Naive thymus-derived CD8-positive, alpha-beta T cell (primary cell): ENCODE measurements at places on chromosomes 5 and 9. TPM values are rescaled to one million over a fixed set of nuclear protein-coding genes. Genes with fewer than 3 reads are reported as not detected.

The PCDHB2 gene
- total RNA-seq: not detected

The MEGF10 gene
- total RNA-seq: 0.22 TPM

The CAVIN4 gene
- not detected for total RNA-seq

The UAP1L1 gene
- 28.7 TPM for total RNA-seq

The TMEM215 gene
- not detected for total RNA-seq

The STING1 gene
- 68.1 TPM for total RNA-seq

The SOWAHA gene
- not detected for total RNA-seq

The TTLL11 gene
- total RNA-seq: 3.8 TPM

The INSL4 gene
- total RNA-seq: not detected

DNA sequence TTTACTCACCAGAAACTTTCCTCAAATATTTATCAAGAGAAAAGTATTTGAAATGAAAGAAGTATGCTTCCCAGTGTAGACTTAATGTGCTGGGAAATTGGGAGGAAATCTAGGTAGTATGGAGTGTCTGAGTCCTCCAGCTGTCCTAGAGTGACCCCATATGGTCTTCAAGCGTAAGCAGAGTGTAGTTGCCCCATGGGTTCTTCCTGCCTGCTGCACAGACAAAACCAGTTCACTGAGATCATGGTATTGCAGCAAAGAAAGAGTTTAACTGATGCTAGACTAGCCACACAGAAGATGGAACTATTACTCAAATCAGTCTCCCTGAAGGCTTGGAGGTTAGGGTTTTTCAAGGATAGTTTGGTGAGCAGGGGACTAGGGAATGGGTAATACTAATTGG is 114.9 kb upstream of the PRLR start:
- no peak for DNase-seq

DNA sequence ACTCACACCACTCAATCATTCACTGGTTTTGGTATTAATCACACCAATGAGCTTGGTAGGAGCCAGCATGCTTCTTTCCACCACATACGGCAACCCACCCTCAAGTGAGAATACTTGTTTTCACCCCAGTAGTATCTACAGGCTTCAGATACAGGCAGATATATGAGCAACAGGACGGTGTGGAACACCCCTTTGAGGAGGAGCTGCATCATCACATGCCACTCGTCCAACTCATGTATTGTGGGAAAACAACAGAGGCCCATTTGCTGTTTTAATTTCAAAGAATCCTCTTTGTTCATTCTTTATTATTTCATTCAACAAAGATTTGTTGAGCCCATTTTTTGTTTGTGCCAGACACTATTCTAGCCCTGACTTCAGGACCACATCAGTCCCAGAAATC is 46.0 kb downstream of the RORB start:
- no peak for DNase-seq

- DNase-seq: no peak
These were observed 433.4 kb upstream of the TNC start for GRCh38 chr9:115551396-115551795.

- no peak for DNase-seq
These were observed 6.1 kb downstream of the GAS1 start for GRCh38 chr9:86941197-86941596.

DNA sequence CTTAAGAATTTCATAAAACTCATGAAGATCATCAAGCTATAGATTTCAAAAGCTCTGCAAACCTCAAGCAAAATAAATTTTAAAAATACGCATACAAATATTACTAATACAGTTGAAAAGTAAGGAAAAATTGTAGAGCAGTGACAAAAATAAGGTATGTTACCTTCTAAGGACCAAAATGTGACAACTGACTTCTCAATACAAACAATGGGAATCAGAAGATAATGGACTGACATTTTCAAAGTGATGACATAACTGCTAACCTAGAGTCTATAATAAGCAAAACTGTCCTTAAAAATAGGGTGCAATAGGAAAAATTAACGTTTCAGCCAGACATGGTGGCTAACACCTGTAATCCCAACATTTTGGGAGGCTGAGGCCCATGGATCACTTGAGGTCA is 27.1 kb downstream of the RMI1 start:
- no peak for DNase-seq

DNA sequence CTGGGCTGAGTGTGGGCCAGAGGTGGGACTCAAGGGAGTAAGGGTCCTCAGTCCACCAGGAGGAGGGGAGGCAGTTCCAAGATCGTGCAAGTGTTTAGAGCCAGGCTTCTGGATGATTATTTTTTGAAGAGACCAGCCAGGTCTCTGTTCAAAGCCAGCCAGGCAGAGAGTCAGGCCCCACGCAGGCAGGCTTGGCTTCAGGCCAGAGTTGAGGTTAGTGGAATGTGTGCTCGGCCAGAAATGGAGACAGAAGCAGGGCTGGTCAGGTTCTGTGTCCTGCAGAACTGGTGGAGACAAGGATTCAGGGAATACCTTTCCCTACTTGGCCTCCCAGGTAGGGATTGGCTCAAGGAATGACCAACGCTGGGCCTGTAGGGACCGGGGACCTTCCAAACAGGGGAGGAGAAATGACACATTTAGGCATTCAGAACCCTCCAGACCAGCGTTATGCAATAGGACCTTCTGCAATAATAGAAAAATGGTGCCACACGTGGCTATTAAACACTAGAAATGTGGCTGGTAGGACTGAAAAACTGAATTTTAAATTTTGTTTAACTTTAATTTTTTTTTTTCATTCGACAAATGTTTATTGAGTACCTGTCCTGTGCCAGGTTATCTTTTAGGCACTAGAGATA is 106.2 kb downstream of the CMYA5 start:
- no peak for DNase-seq

- no peak for DNase-seq
These were observed 31.7 kb upstream of the PPP2R2B start for GRCh38 chr5:146910239-146910638.

- no peak for DNase-seq
These were observed 125.8 kb downstream of the MYO10 start for GRCh38 chr5:16810208-16810854.

DNA sequence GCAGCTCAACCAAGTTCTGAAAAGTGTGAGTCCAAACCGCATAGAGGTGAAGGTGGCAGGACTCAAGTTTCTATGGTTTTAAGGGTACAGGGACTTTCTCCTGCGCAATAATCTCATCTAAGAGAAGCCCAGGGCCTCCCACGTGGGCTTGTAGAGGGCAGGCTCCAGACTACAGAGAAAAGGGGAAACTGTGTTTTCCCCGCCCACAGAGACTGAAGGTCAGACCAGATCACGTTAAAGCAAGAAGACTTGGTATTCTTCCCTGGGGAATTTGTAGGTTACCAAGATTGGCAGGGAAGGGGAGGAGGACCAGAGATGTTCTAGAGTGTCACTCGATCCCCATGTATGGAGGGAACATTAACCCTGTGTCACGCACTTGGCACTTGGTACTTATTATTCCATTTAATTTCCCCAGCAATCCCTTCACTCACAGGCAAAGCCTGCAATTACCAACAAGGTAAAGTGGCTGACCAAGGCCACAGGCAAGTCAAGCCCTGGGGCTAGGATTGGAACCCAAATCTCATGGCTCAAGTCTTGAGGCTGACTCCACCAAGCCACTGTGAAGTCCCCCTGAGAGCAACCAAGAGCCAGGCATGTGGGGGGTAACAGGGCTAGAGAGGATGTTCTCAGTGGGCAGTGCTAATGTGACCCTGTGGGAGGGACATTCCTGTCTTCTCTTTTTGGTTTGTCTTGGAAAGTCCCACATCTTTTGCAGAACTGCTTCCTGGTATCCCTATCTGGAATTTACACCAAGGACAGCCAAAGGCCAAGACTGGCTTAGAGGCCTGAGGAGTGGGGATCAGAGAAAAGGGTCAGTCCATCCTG is 18.3 kb upstream of the NEK6 start:
- DNase-seq: no peak

DNA sequence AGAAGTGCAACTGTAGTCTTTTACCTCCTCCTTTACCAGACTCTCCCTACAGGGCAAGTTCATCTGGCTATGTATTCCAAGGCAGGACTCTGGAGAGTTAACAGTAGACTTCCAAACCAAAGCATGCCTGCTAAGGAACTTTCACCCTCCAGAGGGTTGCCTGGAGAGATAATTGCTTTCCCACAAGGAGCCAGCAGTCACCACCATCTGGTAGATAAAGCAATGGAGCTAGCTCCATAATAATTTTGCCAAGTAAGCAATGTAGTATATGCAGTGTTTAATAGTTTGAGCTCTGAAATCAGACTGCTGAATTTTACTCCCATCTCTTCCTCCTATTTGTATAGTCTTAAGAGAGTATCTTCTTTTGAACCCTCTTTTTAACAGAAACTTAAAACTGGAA is 566.8 kb upstream of the PTGER4 start:
- no peak for DNase-seq

DNA sequence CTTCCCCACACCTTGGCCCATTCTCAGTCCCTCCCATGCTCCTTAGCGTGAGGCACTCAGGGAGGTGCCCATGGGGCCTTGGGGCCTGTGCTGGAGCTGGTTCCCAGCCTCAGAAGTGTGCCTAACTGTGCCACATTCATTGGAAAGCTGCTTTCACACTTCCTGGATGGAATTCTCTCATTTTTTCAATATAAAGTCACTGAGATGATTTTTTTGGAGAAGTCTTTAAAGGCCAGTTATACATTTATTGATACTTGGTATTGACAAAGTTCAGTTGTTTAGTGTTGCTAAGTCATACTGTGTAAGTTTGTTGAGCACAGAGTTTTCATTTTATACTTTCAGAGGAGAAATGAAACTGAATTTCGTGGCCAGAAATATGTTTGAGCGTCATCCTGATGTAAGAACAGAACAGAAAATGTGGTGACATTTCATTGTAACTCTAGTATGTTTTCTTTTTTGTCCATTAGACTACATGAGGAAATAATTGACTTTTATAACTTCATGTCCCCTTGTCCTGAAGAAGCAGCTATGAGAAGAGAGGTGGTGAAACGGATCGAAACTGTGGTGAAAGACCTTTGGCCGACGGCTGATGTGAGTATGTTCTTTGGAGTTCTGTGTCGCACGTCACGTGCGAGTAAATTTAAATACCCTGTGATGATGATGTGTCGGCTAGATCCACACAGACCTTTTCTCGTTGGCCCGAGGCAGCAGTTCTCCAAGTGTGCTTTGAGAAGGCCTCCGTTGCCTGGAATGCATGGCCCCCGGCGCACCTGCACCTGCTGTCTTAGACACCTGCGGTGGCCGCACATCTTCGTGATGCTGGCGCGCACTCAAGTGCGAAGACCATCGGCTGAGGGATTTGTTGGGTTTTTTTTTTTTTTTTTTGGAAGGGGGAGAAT is 24.1 kb downstream of the TENT4A start:
- no peak for DNase-seq

GRCh38 chr5:44603496-44604272 is 205.1 kb upstream of the MRPS30 start:
- DNase-seq: no peak

DNA sequence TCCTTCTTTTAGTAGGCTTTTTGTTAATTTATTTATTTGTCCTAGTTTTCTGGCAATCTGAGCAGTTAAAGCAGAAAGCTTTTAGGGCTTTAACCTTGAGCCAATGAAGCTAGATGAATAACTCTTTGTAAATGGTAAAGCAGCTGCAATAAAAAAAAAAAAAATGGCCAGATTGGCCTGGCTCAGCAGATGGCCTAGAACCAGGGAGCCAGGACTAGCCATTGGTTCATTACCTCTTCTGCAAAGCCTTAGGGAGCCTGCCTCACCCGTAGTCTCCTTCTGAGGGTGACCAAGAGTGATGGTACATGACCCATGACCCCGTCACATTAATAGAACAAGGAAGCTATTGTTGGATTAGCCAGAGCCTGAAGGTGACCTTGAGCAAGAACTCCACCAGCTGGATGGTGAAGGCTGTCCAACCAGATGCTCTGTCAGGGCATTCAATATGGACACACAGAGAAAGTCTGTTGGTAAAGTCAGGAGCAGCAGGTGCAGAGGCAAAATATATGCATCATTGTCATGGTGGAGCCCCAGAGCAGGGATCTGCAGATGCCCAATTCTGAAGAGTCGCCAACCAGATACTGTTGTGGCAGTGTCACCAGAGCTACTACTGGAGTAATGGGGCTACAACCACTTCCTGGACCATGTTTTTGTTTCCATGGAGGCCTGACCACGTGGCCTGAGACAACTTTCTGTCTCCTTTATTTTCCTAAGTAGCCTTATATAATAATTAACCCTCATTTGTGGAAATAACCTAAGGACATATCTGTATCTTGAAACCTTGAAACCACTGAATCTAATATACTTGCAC is 100.7 kb downstream of the MTX3 start:
- DNase-seq: no peak

GRCh38 chr5:26737348-26738265 is 300.8 kb downstream of the CDH9 start:
- no peak for DNase-seq

DNA sequence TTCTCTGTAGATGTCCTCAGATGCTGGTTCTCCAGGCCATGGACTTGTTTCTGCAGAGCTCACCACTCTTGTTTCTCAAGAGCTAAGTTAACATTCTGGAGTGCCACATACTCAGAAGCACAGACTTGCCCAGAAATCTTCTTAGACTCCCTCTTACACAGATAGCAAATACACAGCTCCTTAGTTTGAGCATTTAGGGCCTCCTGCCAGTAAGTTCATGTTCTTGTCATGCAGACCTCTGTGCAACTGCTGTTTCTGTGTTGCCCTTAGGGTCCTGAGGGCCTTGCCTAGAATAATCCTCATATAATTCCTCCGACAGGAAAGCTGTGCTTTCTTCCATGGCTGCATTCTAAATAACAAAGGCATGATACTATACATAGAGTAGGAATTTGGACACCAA is 1.3 kb upstream of the PTPDC1 start:
- no peak for DNase-seq

- no peak for DNase-seq
These were observed 10.5 kb upstream of the SHB start for GRCh38 chr9:38079461-38080031.
